ENCODE measurements at places on chromosomes 5 and 9.

- no peak for DNase-seq
Measured at GRCh38 chr9:31745468-31745867, 639.0 kb upstream of the ACO1 start.

DNA sequence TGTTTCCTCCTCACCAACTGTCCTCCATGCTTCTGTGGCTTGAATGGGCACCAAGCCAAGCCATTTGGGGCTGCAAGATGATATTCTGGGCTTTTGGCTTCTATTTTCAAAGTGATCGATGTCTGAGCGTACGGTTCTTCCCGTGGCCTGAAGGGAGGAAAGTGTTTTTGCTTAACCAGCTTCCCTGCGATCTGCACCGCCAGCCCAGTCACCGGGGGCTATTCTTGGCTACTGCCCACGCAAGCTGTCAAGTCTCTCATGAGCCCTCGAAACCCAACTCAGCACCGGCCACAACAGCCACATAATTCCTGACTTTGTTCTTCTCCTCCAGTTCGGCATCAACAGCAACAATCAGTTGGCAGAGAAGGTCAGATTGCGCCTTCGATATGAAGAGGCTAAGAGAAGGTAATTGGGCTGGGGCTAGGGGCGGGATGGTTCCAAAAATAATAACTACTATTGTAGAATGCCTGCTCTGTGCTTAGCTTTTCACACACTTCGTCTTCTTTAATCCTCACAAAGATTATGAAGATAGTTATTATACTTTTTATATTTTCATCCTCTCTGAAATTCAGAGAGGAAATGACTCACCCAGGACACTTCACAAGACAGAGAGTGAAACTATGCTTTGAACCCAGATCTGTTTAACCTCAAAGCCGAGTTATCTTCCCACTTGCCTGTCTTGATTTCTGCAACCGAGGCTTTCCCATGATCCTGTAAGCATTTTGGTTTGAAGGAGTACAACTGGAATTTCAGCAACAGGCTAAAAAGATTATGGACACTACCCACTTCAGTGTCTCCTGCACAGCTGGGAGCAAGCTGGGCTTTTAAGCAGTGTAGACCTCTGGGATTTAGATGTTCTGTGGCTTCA, 76.4 kb upstream of the RARS1 start:
- no peak for DNase-seq

GRCh38 chr5:149397530-149397929, 18.4 kb upstream of the IL17B start:
- no peak for DNase-seq

DNA sequence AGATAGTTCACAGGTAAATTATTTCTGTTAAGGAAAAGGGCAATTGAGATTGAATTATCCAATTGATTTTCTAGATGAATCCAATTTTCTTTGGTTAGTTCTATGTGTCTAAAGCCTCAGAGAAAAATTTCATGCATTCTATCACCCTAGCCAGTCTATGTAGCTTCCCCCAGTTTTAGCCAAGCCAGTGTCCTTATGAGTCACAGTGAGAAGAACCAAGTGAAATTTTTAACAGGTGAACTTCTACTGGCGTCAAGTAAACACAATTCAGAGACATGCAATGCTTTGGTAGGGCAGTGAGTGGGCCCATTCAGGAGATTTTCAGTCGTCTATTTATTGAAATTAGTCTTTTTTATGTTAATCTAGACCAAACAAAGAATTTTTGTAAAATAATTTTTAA, 1077.4 kb upstream of the ARRDC3 start:
- no peak for DNase-seq

DNA sequence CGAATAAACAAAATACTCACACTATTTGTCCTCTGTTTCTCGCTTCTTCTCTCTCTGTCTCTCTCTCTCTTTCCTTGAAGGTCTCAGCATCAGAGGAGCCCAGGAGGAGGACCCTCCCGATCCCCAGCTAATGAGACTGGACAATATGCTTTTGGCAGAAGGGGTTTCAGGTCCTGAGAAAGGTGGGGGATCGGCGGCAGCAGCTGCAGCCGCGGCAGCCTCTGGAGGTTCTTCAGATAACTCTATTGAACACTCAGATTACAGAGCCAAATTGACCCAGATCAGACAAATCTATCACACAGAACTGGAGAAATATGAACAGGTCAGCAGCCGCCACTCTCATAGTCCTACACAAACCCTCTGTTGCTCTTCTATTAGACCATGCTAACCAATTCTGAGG, 168.4 kb downstream of the PBX3 start:
- no peak for DNase-seq

DNA sequence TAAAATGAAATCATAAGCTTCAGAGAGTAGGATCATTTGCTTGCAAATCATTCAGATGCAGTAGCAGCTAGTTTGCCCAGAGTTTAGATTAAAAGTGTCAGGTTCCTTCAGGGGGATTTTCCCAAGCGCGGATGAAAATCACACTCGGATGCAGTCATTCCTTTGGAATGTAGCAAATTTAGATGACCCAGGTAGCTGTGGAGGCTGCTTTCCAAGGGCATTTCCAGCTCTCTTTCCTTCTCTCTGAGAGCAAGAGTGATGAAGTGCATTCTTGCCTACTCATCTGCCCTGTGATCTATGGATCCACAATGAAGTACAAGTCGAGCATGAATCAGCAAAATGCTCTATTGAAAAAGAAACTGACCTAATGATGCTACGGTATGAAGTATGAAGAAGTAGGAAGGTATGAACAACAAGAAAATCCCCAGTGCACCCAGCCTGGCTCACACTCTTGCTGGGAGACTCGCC, 200.2 kb downstream of the PLK2 start:
- no peak for DNase-seq

- DNase-seq: no peak
Measured at GRCh38 chr5:172779691-172780341, 8.8 kb upstream of the DUSP1 start.

DNA sequence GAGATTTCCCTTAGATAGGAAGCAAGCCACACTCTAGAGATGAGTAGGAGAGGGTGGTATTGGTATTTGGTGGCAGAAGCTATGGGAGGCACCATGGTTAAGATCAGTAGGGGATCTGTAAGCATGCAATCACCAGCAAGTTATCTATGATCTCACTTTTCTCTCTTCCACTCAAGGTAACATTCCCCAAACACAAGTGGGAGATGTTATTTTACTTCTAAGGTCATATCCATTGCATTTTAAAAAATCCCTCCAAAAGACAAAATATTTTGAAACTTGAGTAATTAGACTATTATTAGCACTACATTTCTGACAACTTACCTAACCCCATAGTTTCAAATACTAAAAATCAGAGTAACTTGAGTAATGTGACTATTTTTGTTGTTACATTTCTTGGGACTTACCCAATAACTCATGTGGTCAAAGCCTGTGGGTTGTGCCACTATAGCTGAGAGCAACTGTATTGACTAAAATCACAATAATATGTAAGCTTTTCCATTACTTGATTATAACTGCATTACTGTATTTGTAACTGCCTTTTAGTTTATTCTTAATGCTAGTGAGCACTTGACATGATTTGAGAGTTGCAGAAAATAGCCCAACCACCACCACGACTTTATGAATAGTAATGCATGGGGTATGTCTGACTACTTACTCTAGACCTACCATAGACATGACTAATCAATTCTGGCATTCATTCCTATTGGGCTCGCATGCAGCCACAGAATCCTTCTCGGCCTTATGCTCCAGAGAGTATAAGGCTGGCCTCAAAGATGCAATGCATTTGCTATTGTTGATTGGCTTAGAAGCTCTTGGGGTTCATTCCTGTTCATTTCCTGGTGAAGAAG, 264.7 kb downstream of the TRIM32 start:
- no peak for DNase-seq

GRCh38 chr5:100828898-100829356, 74.2 kb downstream of the ST8SIA4 start:
- no peak for DNase-seq

DNA sequence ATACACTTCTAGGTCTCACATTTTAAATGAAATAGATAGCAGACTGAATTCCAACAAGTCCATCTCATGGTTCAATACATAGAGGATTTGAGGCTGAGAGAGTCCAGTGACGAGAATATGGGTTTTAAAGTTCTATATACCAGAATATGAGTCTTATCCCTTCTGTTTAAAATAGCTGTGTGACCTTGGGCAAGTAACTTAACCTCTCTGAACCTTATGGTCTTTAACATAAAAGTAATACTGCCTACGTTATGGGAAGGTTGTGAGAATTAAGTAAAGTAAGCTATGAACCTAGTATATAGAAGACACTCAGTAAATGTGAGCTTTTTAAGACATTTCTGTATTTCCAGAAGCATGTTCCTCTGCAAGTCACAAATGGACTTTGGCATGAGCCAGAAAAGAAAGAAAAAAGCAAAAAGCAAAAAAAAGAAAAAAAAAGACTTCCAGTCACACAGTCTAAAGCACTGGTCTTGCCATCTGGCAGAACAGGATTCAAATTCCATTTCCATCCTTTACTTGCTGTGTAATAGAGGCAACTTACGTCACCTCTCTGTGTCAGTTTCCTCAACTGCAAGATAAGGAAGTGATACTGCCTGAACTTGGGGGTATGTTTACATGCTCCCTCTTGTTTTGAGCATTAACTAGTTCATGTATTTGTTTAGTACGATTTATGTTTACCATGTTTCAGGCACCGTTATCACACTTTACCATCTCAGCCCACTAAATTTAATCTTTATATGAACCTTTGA, 248.2 kb downstream of the TRIM32 start:
- DNase-seq: no peak

DNA sequence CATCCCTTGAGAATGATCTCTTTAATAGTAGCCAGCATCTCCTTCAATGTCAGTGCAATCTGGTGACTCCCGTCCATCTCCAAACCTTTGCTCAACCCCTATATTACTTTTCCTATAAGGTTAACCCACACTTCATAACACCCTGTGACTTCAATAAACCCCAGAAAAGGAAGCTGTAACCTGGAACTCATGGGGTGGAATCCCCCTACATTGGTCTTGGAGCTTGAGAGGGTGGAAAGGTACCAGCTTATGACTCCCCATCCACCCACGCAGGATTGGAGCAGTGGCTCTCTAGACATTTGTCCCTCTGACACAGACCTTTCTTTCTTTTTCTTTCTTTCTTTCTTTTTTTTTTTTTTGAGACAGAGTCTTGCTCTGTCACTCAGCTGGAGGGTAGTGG, 54.7 kb upstream of the ZFR start:
- DNase-seq: no peak

GRCh38 chr9:70951749-70952727, 169.4 kb downstream of the TRPM3 start:
- no peak for DNase-seq

DNA sequence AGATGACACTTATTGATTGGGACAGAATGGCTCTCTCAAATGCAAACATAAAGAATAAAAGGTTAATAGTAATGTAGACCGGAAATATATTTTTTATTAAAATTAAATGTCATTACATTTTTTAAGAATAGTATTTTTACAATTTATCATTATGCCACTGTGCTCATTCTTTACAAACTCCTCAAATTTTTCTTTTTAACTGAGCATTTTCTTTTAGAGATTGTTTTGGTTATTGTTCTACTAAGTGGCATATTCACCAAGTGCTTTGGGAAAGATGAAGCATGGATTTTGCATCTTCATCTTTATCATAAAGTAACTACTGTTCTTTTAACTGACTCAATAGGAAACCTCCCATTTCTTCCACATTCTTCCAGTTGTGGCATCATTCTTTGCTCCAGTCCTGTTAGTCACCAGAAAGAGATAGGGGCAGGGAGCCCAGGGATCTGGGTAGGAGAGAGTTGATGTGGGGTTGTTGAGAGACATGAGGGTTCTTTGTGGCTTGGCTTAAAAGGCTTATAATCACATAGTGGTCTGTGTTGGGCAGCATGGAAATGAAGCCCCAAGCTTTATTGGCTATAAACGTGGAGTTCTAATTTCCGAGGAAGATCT, 69.8 kb downstream of the SYK start:
- DNase-seq: no peak

- DNase-seq: no peak
Measured at GRCh38 chr9:114348261-114348905, 18.7 kb downstream of the ORM2 start.

GRCh38 chr5:151892393-151892792, 32.3 kb downstream of the GLRA1 start:
- no peak for DNase-seq

DNA sequence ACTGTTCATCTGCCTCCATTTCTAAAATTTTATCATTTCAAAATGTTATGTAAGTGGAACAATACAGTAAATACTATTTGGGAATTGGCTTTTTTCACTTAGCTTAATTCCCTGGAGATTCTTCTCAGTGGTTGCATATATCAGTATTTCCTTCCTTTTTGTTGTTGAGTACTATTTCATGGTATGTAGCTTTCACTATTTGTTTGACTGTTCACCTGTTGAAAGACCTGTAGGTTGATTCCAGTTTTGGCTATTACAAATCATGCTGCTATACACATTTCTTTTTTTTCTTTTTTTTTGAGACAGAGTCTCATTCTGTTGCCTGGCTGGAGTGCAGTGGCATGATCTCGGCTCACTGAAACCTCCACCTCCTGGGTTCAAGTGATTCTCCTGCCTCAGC, 33.0 kb upstream of the PWWP2A start:
- no peak for DNase-seq

DNA sequence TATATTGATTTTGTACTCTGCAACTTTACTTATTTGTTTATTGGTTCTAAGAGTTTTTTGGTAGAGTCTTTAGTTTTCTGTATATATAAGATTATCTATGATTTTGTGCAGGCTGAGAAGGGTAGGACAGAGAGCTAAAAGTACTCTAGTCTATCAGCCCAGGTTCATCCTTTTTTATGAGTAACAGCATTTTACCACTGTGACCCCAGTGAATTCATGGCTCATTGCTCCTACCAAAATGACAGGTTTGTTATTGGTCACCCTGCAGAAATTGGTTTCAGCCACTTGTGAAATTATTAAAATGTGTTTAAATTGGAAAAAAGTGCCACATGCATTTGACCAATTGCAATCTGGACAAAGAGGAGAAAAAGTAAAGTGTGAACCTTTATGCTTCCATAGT, 421.4 kb upstream of the DAB2 start:
- no peak for DNase-seq

DNA sequence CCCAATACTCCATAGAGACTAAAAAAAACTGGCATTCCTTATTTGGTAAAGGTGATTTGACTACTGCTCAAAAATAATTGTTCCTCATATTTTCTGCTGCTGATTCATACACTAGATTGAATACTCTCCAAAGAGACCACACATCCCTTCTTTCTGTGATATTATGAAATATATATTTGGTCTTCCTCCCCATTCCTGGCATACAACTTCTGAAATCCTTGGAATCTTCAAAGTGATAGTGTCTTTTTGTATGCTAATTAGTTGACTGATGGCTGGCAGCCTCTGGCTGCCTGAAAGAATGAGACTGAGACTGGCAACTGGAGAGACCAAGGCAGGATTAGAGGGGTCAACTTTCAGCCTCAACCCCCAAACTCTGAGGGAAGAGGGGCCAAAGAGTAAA, 348.0 kb upstream of the RFX3 start:
- no peak for DNase-seq

GRCh38 chr5:43301653-43302091, 11.5 kb downstream of the HMGCS1 start:
- no peak for DNase-seq

Measured in C1 segment of cervical spinal cord (tissue), 14 donors.